ENCODE measurements at places on chromosomes 1 and 21. TPM values are rescaled to one million over a fixed set of nuclear protein-coding genes. Genes with fewer than 3 reads are reported as not detected.

Gene TNFAIP8L2
- total RNA-seq: 0.14 TPM

Gene PRAMEF6
- not detected for total RNA-seq

- DNase-seq: no peak
These were observed 483.9 kb downstream of the OMA1 start for GRCh38 chr1:58062635-58063034.

GRCh38 chr1:239428120-239428710 is 41.8 kb downstream of the CHRM3 start:
- no peak for DNase-seq

GRCh38 chr1:184101141-184101540 is 49.6 kb downstream of the TSEN15 start:
- no peak for DNase-seq

Gene ELF3
- 3.6 TPM for total RNA-seq

DNA sequence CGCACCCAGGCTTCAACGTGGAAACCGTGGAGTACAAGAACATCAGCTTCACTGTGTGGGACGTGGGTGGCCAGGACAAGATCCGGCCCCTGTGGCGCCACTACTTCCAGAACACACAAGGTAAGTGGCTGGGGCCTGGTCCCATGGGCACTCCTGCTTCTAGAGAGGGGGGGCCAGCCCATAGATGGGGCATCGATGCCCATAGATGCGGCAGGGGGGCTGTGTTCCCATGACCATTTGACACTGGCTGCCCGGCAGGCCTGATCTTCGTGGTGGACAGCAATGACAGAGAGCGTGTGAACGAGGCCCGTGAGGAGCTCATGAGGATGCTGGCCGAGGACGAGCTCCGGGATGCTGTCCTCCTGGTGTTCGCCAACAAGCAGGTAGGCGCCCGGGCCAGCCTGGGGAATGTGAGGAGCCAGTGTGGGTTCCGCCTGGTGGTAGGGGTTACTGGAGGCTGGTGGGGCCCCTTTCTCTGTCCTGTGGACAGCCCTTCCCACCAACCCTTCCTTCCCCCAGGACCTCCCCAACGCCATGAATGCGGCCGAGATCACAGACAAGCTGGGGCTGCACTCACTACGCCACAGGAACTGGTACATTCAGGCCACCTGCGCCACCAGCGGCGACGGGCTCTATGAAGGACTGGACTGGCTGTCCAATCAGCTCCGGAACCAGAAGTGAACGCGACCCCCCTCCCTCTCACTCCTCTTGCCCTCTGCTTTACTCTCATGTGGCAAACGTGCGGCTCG is 5.6 kb downstream of the C1orf35 start:
- peak; percentile 39 for DNase-seq

GRCh38 chr1:20405051-20405754 is 80.8 kb downstream of the CAMK2N1 start:
- DNase-seq: no peak

DNA sequence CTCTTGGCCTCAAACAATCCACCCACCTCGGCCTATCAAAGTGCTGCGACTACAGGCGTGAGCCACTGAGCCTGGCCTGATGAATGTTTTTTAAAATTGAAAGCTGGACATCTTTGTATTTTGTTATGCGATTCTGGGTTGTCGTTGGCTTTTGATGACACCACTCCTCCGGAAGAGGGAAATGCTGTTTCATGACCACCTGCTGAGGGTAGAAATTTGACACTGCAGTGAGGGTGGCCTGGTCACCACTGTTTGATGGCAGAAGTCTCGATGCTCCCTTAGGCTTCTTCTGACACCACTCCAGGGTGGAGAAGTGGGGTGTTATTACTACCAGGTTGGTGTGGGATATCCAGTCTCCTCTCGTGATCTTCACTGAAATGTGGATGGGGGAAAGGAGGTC is 357.2 kb downstream of the RGS7 start:
- peak; percentile 16 for DNase-seq

Gene UBE2U
- not detected for total RNA-seq

DNA sequence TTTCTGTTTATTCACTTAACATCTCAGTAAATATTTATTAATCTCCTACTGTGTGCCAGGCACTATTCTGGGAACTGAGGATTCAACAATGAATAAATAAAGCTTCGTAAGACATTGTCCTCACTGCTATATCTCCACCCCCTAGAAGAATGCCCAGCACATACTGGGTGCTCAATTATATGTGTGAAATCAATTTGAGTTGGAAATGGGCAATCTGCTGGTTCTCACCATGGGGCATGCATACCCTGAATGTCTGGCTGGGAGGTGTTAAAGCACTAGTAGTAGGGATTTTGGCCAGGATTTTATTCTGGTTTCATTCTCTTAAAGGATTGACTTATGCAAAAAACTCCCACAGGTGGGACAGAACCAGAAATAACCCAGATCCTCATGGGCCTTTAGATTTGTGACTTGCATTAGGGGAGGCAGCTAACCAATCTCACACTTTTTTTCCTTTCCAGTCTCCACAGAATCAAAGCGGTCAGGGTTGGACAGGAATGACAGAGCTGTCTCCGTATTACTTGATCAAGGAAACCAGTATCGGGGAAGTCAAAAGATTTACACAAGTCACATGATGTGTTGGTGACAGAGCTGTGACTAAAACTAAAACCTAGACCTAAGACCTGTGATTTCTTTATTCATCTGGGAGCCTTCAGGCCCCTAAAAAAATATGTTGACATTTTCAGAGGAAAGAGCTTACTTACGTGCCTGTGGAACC is 12.8 kb downstream of the GFI1 start:
- DNase-seq: no peak

Gene CSRP1
- total RNA-seq: 0.74 TPM

DNA sequence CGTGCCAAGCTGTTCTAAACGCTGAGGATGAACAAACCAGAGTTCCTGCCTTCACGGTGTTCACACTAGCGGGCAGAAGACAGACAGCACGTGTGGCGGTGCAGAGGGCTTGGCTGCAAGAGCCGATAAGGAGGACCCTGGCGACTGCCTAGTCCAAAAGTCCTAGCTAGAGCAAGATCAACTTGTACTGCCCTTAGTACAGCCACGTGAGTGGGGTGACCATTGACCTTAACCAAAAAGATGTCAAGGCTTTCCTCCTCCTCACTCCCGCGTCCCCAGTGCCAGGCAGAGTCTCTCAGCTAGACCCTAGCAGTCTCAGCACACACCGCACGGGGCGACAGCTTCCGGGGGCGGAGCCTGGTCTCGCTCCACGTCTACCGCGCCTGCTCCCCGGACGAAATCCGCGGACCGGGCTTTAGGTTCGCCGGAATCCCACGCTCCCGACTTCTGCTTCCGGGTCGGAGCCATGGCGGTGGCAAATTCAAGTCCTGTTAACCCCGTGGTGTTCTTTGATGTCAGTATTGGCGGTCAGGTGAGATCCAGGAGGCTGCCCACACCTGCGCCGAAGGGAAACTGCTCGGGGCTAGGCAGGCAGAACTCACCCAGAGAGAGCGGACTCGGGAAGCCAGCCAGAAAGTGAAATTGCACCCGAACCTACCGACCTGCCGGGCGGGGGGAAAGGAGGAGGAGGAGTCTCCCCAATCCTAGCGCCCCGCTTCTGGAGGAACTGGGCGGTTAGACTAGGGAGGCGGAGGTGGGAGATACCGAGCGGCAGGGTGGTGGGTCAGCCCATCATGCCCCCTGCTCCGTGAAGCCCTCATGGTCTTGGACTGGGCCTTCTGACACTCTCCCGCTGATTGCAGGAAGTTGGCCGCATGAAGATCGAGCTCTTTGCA is at the start of gene PPIH:
Gene PPIH (plus strand): TSS at position 443 of the 896 bp plus-strand sequence. CDS start 24 bp downstream, at position 467.
- peak; percentile 92 for DNase-seq

DNA sequence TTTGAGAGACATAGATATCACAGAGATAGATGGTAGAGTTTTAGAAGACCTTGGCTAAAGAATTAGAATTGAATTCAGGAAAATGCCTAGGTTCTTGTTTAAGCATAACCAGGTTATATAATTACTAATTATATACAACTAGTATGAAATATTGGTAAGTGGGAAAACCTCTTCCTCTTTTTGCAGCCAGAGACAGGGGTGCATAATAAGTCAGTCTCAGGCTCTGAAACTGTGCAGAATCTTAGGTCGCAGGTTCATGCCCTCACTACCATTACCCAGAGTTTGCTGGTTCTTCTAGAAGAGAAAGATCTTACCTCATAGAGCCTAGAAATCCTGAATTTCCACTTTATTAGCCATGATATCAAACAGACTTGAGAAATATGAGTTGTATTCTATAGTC is 183.3 kb downstream of the NEK7 start:
- DNase-seq: no peak

DNA sequence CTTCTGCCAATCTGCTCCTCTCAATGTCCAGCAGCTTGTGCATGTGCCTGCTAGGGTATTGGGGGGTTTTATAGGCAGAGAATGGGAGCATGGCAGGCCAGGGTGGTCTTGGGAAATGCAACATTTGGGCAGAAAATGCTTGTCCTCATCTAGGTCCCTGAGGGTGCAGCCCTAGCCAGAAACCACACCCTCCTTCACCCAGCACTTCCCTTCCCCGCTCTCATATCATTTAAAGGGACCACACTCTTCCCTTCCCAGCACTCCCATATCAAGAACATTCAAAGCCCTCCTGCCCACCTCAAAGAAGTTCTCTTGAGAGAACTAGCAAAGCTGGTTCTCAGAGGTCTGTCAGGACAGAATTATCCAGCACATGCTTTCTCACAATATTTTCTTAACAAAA is 62.1 kb downstream of the HSD3B1 start:
- DNase-seq: no peak

DNA sequence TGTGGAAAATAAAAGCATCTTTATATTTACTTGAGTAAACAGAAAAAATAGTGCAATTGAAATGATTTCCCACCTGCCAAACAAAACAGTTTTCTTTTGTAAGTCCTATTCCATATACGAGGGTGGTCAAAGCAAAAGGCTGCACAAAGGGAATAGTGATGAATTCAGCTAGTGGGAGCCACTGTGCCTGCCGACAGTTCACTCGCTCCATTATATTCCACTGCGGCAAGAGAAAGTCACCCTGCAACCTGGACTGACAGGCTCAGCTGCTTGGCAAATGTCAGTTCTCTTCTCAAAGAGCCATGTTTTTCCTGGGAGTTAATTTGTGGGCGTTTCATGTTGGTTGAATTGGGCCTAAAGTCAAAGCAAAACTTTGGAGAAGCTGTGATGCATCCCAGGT is 145.4 kb downstream of the LMO4 start:
- DNase-seq: no peak

GRCh38 chr1:185861630-185862029 is 127.4 kb downstream of the HMCN1 start:
- DNase-seq: no peak

DNA sequence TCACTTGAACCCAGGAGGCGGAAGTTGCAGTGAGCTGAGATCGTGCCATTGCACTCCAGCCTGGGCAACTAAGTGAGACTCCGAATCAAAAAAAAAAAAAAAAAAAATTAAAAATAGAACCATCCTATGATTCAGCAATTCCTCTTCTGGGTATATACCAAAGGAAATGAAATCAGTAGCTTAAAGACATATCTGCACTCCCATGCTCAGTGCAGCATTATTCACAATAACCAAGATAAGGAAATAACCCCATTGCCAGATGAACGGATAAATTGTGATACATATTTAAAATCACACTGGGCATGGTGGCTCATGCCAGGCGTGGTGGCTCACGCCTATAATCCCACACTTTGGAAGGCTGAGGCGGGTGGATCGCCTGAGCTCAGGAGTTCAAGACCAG is 23.8 kb downstream of the ALDH9A1 start:
- no peak for DNase-seq

DNA sequence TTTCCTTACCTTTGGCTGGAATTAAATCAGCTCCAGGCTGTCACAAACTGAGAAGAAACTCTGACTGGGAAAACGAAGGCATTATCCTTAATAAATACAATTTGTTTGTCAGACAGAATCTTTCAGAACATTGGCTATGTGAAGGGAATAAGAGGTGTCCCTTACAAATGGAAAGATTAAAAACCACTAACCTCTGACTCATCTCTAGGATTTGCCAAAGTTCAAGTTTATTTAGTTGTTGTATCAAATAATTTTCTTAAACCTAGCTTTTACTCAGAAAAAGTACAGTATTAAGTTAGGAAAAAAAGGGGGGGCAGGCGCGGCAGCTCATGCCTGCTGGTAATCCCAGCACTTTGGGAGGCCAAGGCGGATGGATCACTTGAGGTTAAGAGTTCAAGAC is 15.7 kb downstream of the SERTAD4 start:
- no peak for DNase-seq

Gene CAPN8
- not detected for total RNA-seq

DNA sequence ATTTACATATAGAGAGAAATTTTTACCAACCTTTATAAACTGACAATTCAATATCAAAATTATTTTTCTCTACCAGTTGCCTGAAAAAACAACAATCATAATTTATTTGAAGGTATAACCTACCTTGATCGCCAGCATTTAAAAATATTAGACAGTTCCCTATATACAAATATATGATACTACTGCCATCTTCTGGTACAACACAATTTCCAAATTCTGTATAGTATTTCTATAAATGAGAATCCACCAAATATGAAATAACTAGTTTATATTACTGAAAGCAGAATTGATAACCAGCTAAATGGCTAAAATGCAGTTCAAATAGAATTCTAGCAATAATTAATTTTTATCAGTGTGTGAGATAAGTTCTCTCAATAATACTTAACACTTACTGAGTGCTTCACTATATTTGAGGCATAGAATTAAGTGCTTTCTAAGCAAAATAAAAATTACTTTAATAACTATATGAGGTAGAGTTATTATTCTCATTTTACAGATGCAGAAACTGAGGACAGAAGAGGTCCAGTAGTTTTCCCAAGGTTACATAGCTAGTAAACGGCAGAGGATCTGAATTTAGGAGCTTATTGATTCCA is 75.6 kb downstream of the PIGK start:
- DNase-seq: no peak

- DNase-seq: peak; percentile 69
These were observed 13.1 kb downstream of the MAP1LC3C start for GRCh38 chr1:241985787-241986186.

- DNase-seq: no peak
These were observed 19.0 kb downstream of the C1orf115 start for GRCh38 chr1:220708936-220709801.

DNA sequence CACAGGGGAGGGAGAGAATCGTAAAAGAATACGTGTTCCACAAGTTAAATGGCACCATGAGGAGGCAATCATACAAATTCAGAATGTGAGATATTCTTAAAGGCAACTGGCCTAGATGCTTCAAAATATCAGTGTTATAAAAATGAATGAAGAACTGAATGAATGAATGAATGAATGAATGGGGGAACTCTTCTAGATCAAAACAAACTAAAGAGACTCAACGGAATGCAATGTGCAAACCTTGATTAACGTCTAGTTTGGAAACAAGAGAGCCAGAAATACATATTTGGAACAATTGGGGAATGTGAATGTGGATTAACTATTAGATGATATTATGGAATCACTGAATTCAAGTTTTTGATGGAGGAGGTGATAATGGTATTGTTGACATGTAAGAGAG is 16.8 kb downstream of the CFAP45 start:
- no peak for DNase-seq

GRCh38 chr1:174167265-174167803 is 8.0 kb downstream of the RABGAP1L start:
- no peak for DNase-seq

Gene LRRC8B
- 15.9 TPM for total RNA-seq

DNA sequence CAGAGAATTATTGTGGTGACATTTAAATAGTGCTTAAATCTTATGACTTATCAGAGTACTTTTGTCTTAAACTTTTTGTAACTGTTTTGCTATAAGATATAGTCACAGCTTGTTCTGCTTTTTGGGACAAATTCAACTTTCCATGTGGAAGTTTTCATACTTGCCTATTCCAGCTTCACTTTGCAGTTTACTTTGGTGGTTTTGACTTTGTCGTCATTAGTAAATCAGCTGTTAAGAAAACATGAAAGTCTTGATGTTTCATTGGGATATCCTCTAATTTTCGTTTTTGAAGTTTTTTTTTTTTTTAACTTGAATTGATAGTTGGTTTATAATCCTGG is 31.3 kb downstream of the SDCCAG8 start:
- no peak for DNase-seq

All from H7 (cell line).